ENCODE measurements at places on chromosomes 4 and X.

DNA sequence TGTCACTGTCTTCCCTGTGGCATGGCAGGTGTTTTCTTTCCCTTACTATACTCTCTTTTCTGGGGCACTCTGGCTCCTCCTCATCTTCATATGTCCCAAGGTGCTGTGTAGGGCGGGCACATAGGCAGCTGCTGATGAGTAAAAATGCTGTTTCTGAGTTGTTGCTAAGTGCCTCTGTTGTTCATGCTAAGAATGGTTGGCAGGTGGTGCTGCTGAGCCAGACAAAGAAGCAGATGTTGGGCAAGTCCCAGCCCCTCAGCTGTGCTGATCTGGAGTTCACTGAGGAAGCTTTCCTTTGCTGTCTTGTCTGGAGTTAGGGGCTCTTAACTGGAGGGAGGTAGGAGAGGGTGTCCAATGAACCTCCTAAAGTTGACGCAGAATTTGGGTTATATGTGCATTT is 40.6 kb downstream of the HADH start:
- DNase-seq = peak; percentile 52

DNA sequence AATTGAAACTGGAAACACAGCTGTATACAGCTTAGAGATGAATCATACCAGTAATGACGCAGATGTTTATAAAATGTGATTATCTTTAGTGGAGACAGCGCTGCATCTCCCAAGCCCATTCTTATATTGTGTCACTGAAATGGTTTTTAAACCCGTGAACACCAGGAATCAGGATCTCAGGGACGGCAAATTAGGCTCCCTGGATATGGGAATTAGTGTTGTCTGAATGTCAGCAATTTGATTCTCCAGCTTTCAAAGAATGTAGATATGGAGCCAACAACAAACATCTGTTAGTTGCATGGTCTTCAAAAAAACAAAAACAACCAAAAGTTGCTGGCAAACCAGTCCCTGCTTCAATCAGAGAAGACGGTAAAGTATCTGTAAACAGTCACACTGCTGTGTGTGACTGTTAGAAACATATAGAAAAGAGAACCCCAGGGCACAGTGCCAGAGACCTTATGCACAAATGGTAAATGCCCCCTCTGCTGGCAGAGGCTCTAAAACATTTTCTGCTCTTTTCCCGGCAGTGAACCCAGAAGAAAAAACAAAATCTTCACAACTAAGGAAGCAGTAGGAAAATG is 351.9 kb upstream of the FTHL17 start:
- DNase-seq = no peak

GRCh38 chrX:46531442-46531841 is 13.8 kb downstream of the ZNF674 start:
- no peak for DNase-seq

DNA sequence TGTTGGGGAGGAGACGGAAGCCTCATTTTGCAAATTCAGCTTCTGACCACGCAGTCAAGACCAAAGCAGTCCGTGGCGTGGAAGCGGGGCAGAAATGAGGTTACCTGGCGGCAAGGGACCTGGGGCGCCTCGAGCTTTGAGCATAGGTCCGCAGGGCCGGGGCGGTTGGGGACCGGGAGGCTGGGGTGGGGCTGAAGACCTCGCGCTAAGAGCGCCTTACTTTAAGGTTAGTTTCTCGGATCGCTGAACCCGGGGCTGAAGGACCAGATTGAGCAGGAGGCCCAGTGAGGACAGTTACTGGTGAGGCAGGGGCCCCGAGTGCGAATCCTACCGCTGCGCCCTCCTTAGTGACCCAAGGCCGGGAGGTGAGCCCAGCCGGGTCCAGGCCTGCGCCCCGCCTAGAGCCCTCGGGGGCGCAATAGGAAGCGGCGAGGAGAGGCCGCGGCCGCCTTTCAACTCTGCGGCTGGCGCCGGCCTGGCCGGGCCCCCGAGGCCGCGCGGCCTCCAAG is 7.5 kb downstream of the MSX1 start:
- no peak for DNase-seq
